ENCODE measurements at places on chromosomes 4 and X.

- no peak for DNase-seq
These were observed 457.8 kb downstream of the TRAM1L1 start for GRCh38 chr4:116627545-116627944.

- peak; percentile 76 for DNase-seq
These were observed 66.9 kb downstream of the GALNTL6 start for GRCh38 chr4:171880136-171880535.

GRCh38 chr4:141919649-141920048, 283.3 kb downstream of the IL15 start:
- DNase-seq: no peak

- no peak for DNase-seq
These were observed 127.6 kb upstream of the SH3RF1 start for GRCh38 chr4:169398316-169398715.

GRCh38 chr4:173585876-173586572, 56.0 kb upstream of the HAND2 start:
- DNase-seq: no peak

DNA sequence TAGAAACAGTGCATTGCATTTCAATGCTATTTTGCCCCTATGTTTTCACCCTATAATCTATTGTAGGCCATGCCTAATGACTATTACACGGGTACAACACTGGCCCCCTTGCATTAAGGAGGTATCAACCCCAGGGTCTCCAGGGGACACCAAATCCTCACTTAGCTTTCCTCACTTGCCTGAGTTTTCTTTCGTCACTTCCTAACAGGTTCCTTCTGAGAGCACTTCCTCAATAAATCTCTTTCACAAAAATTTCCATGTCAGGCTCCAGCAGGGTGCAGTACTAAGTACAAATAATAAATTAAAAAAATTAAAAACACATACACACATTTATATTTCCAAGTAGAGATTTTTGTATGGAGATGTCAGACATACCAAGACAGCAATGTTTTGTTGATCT, 165.0 kb downstream of the RBM46 start:
- no peak for DNase-seq

- peak; percentile 22 for DNase-seq
These were observed 5.1 kb upstream of the CXCL10 start for GRCh38 chr4:76028350-76028765.

- no peak for DNase-seq
These were observed 75.5 kb downstream of the NSUN7 start for GRCh38 chr4:40825014-40825838.

DNA sequence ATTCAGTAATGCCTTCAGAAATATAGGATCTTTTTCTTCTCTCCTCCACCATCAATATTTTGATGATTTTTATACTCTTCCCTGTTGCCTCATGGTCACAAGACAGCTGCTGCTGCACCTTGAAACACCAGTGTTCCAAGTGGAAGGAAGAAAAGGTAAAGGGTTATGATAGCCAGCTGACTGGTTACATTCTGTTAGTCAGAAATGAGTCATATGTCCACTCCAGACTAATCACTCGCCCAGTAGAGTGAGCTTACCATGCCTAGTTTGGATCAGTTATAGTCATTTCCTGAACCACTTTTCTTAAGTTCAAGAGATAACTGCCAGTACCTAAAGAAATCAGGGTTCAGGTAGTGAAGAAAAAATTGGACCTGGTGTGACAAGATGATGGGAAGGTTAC, 532.3 kb upstream of the SMIM31 start:
- peak; percentile 56 for DNase-seq

GRCh38 chr4:110988722-110989121, 365.8 kb upstream of the PITX2 start:
- DNase-seq: no peak

GRCh38 chr4:52983563-52984303, 121.6 kb downstream of the RASL11B start:
- DNase-seq: peak; percentile 48

- no peak for DNase-seq
These were observed 23.1 kb downstream of the COL4A6 start for GRCh38 chrX:108415146-108415545.

GRCh38 chrX:131812847-131813825, 210.0 kb upstream of the STK26 start:
- peak; percentile 92 for DNase-seq

- peak; percentile 85 for DNase-seq
These were observed 29.2 kb upstream of the ASMTL start for GRCh38 chrX:1481636-1482529.

GRCh38 chr4:40311811-40312346, 23.3 kb upstream of the CHRNA9 start:
- no peak for DNase-seq

GRCh38 chrX:88613338-88613737, 133.7 kb upstream of the CPXCR1 start:
- no peak for DNase-seq

GRCh38 chr4:75985116-75985515, 5.6 kb downstream of the SDAD1 start:
- DNase-seq: no peak

DNA sequence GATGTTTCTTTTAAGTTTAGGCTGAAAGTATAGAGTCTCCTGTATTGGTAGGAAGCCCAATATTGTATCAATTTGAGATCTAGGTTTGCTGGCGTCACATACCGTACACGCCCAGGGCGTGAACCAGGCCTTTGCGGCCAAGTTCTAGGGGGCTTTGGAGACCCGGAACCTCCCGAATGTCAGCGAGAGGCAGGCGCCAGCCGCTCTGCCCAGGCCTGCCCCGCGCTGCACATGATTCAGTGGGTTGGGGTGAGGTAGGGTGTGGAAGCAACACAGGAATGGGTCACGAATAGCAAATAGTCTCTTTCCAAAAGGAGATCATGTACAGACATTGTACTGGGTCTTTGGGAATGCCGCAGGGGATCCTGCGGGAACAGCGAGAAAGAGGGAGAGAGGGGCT, 195.7 kb upstream of the FAT1 start:
- DNase-seq: no peak

DNA sequence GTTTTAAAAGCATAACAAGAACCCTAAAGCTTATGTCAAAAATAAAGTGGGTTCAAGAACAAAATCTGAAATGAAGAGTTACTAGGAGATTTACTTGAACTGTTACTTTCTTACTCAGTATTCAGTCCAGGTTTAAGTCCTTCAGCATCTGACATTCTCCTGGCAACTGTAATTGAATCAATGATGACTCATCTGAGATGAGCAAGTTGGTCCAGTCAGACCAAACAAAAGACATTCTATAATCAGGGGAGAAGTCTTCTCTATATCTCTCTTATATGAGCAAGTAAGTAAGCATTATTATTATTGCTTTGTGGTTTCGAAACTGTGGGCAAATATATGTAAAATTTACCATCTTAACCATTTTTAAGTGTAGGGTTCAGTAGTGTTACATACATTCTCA, 34.6 kb downstream of the MAP9 start:
- DNase-seq: no peak

DNA sequence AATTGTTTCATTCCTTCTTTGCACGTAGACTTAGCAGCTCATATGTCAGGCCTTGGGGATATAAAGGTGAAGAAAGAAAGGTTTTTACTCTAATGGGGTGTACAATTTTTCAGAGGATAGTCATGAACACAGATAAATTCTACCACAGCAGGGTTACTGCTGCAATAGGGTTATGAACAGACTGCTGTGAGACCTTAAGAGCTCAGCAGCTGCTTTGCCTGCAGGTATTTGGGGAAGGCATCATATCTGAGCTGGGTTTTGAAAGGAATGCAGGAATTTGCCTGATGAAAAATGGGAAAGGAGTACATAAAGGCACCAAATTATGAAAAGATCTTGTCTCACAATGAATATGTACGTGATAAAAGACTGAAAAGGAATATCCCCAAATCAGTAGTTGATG, 128.9 kb downstream of the CEP135 start:
- DNase-seq: peak; percentile 15

DNA sequence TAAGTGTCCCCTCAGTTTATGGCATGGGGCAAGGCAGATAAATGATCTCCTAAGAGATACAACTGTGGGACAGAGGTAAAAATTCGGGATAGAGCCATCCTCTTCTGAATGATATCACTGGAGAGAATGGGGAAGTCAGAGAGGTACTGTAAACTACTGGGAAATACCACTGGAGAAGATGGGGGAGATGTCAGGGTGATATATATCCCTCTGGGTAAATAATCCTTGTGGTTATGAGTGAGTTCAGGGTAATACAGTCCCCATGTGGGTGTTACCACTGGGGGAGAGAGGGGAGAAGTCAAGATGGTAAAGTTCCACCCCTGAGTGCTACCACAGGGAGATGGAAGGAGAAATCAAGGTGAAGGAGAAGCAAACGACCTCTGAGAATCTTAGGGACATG, 63.9 kb upstream of the ZNF81 start:
- no peak for DNase-seq

DNA sequence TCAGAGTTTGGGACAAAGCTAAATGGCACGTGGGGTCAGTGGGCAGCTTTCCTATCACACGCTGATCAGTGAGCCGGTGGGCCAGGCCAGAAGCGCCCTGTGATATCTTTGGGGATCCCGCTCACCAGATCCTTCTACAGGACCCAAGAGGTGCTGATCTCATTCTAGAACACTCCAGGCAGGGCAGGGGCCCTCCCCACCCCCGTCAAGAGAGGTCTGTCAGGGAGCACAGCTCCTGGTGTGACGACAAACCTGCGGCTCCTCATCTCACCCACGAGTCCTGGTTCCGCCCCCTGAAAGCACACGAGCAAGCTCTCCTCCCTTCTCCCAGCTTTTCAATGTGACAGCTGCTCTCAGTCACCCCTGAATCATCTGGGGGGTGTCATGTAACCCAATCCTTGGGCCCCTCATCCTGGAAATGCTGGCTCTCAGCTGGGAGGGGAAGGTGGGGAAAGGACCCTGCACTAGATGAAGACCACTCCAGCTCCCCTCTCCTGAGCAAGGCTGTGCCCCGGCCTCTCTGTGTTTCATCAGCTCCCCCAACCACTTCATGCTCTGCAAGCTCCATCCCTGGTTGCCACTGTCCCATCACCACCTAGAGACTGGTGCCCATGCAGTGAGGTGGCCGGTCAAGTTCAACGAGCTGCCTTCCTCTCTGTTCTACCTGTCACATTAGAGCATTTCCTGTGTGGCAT, 4.6 kb downstream of the HCFC1 start:
- no peak for DNase-seq

GRCh38 chr4:6372649-6373525, 99.5 kb downstream of the PPP2R2C start:
- peak; percentile 75 for DNase-seq

DNA sequence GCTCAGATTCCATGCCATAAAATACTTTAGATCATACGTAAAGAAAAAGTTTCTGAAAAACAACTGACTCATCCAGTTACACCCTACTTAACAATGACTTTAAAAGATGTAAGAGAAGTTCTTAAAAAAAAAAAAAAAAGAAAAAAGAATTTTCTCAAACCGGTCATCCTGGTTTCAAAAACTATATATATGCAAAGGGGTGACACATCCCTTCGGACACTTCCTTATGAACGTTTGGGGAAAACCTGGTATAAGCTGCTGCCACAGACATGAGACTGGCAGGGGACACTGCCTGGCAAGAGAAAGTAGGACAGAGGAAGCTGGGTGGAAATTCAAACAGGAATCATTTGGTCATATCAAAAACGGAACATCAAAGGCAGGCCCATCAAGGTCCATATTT, 81.2 kb upstream of the PRSS48 start:
- DNase-seq: peak; percentile 49

GRCh38 chr4:43619219-43619618, 726.7 kb downstream of the GRXCR1 start:
- DNase-seq: no peak

GRCh38 chr4:95129031-95129430, 371.3 kb downstream of the BMPR1B start:
- no peak for DNase-seq

DNA sequence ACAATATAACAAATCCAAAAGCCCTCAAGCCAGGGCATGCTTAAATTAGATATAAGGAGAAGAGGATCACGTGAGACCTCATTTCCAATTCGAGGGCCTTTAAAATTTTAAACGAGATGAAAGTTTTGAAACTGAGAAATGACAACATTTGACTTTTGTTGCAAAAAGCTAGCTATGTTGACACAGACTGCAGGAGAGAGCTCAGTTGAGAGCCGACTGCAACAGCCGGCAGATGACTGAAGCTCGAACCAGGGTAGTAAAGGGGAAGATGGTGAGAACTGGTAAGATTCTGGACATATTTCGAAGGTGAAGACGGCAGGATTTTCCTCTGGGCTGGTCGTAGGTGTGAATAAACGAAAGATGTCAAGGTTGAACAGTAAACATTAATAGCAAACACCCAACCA, 773 bp downstream of the PRMT9 start:
- DNase-seq: peak; percentile 53

- no peak for DNase-seq
These were observed 127.8 kb upstream of the ARX start for GRCh38 chrX:25143596-25143995.
